ENCODE measurements at places on chromosomes 5 and 9.

DNA sequence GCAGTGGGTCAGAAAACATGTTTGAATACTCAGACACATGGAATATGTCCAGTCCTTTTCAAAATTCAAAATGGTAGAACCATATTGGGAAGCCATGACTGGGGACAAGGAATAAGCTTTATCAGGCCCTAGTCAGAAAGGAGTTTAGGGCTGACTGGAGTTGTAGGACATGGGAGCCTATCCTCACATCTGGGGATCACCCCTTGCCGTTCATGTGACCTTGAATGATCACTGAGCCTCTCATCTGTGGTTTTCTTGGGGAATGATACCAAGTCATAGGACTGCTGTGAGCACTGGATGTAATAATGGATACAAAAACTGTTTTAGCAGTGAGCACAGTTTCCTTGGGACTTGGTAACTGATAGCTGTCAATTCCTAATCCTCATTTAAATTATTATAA lies 84.7 kb downstream of the IQGAP2 start:
- no peak for DNase-seq

DNA sequence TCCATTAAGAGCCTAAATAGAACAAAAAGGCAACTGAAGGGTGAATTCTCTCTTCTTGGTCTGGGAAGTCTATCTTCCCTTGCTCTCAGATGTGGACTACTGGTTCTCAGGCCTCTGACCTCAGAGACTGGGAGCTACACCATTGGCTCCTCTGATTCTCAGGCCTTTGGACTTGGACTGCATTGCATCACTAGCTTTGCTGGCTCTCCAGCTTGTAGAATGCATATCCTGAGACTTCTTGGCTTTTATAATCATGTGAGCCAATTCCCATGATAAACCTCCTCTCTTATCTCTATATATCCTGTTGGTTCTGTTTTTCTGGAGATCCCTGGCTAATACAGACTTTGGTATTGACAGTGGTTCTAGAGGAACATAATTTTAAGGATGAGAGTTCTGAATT lies 89.8 kb downstream of the PSAT1 start:
- DNase-seq = no peak

DNA sequence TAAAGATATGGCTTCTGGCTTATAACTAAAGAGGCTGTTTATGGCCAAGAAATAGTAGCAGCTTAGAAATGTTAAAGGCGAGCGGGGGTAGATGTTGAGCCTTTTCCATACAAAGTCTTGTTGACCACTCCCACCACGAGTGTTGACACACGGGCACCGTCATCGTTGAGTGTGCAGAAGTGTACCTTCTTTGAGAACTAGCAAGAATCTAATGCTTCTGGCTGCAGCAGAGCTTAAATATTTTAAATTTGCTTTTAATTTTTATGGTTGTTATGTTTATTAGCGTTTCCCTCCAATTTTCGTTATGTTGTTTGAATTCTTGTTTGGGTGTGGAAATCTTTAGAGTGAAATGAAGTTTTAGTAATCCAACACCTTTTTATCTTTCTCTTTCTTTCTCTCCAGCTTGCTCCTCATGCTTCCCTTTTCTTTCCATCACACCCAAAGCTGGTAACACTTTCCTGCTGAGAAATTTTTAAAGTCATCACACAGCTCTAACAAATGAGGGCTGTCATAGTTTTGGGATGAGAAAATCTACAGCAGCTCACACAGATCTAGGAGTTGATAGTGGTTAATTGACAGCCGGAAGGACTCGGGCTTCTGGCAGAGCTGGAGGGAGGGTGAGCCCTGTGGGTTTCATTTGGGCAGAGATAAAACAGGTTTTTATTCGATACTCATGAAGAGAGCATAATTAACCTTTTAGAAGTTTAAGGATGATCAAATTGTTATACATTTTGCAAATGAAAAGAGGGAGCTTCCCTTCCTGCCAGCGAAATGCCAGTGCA lies 120.1 kb upstream of the ZNF608 start:
- DNase-seq = peak; percentile 65

DNA sequence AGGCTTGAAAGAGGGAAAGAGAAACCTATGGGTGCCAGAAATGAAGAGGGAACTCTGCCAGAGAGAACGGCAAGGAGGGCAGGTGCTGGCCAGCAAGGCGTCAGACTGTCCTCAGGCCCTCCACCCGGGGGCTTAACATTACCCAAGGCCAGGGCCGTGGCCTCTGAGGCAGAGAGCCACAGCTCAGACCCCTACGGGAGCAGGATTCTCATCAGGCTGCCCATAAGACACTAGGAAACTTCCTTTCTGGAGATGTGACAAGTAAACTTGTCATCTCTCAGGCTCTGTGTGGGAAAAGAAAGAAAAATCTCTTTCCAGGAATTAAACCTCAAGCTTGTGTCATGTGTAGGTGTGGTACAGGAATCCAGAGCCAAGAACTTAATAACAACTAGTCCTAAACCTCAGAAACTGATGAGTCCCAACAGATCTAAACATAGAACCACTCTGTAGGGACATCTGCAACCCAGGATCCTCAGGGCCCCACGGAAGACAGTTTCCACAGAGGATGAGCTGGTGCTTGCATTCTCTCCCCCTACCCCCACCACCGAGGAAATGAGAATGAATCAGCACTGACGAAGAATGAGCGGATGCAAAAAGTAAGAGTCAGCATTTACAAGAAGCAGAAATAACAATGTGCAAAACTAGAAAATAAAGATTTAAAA lies 74.3 kb downstream of the DCP2 start:
- peak; percentile 92 for DNase-seq

DNA sequence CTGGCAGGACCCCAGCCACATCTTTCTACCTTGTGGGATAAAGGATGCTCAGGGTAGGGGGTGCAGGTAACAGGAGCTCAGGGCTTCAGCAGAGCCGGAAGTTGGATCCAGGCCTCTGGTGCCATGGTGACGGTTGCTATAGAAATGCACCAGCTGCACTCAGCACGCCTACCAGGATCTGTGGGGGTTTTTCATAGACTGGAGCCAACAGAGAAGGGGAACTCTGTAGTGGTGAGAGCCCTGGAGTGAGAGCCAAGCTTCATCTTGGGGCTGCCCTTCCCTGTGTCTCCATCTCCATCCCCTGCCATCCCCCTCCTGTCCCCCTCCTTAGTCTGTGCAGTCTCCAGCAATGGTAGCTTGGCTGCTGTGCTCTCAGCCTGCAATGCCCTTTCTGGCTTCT lies 27.5 kb upstream of the BOD1 start:
- DNase-seq = no peak

GRCh38 chr5:121834021-121834420 lies 17.7 kb upstream of the FTMT start:
- DNase-seq = no peak

DNA sequence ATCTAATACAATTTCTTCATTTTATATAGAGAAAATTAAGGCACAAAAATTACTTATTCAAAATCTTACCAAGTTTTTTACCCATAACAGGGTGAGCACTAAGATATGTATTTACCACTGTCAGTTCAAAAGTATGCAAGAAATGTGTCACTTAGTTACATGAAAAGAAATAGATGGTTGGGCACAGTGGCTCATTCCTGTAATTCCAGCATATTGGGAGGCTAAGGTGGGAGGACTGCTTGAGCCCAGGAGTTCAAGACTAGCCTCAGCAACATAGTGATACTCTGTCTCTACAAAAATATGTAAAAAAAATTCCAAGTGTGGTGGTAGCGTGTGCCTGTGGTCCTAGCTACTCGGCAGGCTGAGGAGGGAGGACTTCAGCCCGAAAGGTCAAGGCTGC lies 19.4 kb downstream of the YIPF5 start:
- peak; percentile 75 for DNase-seq

DNA sequence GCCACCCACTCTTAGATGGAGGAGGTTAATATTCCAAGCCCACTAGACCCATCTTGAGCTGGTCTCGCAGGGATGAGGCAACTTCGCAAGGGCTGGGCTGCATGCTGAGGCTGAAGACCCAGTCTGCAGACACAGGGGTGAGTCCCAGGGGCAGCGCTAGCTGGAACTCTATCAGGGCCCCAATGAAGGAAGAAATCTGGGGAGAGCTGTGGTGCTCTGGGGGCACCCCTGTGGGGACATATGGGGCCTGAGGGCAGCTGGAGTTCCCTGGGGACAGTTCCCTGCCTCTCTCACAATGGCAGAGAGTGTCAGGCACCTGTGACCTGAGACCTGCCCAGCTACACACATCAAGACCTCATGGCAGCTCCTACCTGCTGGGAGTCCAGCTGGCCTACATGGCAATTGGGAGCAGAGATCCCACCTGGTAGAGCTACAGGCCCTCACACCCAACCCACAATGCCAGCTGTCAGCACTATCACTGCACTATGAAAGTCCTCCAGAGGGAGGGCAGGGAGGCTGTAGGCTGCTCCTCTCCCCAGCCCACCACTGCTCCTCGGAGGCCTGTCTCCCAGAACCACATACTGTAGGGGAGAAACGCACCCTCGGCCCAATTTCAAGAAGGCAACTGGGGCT lies 202.2 kb downstream of the GABBR2 start:
- DNase-seq = no peak

GRCh38 chr5:149455889-149456409 lies 76.9 kb upstream of the IL17B start:
- peak; percentile 72 for DNase-seq

- DNase-seq = peak; percentile 38
Measured at GRCh38 chr5:129074903-129075302, 19.6 kb upstream of the ISOC1 start.

GRCh38 chr9:107260437-107261081 lies 22.5 kb upstream of the RAD23B start:
- DNase-seq = no peak

DNA sequence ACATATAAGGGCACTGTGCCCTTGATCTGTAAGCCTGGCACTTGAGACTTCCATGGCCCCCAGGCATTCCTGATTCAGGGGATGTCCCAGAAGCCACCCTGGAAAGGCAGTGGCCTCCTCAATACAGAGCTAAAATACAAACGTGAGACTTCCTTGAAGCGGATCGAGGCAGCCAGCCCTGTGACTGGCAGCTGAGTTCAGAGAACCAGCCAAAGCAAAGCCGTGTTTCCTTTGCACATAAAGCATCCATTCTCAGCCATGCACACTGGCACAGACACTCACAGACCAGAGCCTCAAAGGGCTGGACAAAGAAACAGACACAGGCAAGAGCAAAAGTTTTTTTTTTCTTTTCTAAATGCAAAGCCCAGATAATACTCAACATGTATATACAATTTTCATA lies 18.8 kb upstream of the CPEB4 start:
- DNase-seq = no peak

DNA sequence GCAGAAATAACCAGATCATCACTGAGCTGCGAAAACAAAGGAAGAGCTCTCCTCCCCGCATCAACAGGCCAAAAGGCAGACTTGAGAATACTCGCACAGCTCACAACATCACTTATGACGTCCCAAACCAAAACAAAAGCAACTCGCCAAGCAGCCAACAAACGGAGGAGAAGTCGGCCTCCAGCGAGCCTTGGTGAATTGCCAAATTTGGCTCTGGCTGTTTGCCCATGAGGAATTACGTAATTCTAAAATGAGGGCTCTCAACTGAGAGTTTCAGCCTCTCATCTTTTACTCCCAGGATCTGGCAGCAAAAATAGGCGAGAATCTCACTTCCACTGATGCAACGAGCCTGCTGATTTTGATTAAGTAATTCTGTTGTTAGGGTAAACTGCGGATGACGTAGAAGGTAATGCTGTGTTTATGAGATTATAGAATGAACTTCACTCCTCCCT lies 51.7 kb upstream of the SEMA6A start:
- DNase-seq = peak; percentile 64

- no peak for DNase-seq
Measured at GRCh38 chr5:82992646-82993045, 84.5 kb downstream of the TMEM167A start.

GRCh38 chr5:170426149-170426767 lies 37.1 kb upstream of the KCNMB1 start:
- no peak for DNase-seq

DNA sequence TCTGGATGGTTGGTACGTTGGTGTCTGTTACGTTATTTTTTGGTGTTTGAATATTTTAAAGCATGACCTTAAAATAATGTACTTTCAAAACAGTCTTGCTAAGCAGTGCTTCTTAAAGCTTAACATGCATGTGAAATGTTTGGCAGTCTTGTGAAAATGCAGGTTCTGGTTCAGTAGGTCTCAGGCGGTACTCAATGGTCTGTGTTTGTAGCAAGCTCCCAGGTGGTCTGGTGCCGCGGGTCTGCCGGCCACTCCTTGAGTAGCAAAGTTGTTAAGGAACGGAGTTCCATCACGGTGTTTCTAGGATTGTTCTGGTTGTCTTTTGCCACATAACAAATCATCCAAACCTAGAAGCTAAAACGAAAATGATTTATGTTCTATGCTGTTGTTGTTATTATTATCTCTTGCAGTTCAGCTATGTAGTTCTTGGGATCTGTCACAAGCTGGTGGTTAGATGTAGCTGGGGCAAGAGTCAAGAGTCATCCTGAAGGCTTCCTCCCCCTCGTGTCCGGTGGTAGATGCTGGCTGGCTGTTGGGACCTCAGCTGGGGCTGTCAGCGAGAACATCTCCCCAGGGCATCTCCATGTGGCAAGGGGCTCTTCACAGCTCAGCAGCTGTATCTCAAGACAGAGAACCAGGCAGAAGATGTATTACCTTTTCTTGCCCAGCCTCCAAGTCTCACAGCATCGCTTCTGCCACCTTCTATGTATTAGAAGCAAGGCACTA lies 186.8 kb downstream of the PALM2AKAP2 start:
- DNase-seq = no peak

DNA sequence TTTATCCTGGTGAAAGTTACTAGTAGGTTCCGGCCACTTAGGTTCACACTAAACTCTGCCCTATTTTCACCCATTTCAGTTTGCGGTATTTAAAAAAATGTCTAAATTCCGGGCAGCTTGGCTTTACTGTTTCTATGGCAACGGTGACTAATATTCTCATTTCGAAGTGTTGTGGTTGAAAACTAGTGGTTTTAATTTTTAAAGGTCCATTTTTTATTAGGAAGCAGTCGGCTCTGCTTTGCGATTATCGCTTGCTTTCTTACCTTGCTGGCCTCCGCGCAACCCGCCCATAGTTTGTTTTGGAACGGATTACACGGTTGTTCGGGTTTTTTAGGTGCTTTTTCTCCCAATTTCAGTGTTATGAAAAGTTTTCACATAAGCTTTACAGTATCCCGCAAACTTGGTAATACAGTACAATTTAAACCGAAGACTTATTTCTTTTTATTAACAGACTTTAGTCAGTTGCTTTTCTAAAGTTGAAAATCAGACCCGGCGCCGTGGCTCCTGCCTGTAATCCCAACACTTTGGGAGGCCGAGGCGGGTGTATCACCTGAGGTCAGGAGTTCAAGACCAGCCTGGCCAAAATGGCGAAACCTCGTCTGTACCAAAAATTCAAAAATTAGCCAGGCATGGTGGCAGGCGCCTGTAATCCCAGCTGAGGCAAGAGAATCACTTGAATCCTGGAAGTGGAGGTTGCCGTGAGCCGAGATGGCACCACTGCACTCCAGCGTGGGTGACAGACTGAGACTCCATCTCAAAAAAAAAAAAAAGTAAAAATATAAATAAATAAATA lies 1.6 kb downstream of the KDM4C start:
- peak; percentile 87 for DNase-seq

GRCh38 chr9:134676886-134677285 lies 35.3 kb downstream of the COL5A1 start:
- no peak for DNase-seq

DNA sequence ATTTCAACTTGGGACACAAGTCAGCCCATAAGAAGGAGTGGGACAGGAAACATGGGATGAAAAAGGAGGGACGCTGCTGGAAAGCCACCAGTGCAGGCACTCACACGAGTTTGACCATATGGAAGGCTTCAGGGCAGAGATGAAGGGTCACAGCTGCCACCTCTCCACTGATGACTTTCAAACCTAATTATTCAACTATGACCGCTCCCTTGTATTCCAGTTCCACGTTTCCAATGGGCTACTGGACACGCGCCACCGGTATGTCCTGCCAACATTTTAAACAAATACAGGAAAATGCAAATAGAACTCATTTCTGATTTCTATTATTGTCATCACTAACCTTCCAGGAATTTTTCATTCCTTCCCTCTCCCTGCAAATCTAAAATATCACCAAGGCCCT lies 134.7 kb downstream of the SLC1A3 start:
- DNase-seq = no peak

All from fibroblast of skin of right biceps (primary cell).